ENCODE measurements at places on chromosomes 4 and X.

DNA sequence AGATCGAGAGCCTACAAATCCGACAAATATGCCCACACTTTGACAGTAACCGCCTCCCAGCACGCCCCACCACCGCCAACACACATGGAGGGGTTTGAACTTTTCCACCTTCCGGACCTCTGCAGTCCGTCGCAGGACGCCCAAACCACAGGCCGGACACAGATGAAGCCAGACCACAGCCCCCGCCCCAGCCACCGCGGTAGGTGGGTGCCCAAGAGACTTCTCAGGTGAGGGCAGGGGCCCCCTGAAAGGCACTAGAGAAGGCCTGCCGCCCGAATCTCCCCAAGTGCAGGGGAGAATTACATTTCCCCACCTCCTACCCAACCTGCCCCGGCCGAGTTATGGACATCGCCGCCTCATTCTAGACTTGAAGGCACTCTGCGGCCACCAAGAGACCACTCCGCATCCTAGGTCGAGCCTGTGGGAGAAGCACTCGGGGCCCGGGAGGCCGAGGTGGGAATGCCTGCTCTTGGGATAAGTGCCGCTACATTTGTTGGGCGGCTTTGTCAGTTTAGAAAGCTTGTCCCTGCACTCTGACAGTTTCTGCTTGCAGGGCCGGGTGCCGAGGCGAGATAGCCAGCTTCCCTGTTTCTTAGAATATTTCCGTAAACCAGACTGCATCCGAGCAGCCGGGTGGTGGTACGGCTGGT, 21.5 kb downstream of the HAND2 start:
- DNase-seq = no peak

- DNase-seq = no peak
These were observed 61.8 kb downstream of the ZNF732 start for GRCh38 chr4:243426-243825.

DNA sequence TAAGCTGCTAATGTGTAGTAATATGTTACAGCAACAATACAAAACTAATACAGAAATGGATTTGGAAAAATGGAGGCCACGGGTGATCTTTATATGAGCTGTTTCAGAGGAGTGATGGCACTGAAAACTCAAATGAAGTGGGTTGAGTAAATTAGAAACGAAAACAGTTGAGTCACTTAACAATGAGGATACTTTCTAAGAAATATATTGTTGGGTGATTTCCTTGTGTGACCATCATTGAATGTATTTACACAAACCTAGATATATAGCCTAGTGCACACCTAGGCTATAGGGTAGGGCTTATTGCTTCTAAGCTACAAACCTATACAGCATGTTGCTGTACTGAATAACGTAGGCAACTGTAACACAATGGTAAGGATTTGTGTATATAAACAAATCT, 30.5 kb upstream of the DHX15 start:
- no peak for DNase-seq

GRCh38 chr4:175456131-175456530, 355.9 kb downstream of the GPM6A start:
- no peak for DNase-seq

DNA sequence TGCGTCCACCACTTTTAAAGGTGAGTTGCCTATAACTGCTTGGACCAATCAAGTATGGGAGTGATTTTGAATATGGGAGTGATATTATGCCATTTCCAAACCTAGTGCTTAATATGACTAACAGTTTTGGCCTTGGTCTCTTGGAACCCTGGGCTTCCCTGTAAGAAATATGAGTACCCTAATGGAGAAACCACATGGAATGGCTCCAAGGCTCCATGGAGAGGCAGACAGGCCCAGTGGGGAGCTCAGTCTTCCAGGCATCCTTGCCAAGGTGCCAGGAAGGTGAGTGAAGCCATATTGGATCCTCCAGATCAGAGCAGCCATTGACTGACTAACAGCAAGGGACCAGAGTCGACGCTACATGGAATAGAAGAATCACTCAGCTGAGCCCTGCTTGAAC, 53.2 kb downstream of the MAML3 start:
- no peak for DNase-seq

DNA sequence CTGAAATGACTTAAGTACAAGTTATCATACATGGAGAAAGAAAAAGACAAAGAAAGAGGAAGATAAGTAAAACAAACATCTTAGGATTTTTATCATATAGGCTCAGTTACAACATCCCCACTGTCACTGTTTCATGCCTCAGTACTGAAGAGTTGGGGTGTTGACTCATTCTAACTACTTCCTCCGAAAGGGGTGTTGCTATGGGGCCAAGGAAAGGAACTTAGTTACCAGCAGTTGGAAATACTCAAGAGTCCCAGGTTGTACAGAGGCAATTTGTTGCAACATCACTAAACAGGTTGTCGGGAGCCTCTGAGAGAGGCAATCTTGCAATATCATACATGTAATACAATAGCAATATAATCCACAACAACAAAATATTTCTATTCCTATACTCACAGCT, 1264.7 kb downstream of the PCDH7 start:
- DNase-seq = no peak

DNA sequence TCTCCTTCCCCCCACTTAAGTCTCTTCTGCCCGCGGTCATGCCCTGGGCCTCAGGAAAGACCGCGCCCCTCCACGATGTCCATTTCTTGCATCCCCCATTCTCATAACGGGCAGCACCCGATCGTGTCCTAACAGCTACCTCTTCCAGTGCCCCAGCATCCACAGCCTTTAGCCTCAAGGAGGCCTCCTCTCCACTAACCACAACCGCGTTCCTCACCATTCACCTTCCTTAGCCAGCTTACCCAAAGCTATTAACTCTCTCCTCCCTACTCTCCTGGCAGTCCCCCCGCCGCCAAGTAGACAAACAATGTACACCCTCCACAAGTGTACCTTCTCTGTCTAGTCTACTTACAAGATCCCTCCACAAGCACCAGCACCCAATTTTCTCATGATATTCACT, 58.6 kb upstream of the PAGE5 start:
- no peak for DNase-seq

- no peak for DNase-seq
These were observed 92.6 kb downstream of the CCSER1 start for GRCh38 chr4:90219822-90220221.

DNA sequence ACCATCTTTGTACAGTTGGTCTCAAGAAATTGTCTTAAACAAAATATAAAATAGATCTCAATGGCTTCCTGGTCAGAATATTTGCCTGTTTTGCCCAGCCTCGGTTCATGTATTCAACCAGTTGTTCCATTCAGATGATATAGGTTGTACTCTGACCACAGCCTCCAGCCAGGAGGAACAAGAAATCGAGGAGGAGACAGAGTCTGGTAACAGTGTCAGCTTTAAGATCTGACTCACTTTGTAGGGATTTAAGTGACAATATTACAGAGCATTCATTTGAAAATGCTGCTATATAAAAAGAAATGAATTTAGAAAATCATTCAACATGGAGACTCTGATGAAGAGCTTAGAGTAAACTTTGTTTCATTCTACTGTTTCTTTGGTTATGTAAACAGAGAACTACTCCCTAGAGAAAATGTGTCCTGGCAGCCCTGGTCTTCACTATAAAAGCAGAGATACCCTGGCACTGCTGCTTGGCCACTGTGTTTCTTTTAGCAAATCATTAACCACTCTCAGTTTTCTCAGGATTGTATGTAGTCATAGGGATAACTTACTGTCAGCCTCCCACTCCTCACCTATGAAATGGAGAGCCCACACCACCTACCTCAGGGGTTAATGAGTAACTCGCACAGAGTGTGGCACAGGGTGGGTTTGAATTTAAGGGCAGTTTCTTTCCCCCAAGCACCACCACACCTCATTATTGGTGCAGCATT, 53.5 kb downstream of the PAGE2 start:
- DNase-seq = no peak

GRCh38 chr4:147714575-147715401, 17.1 kb upstream of the ARHGAP10 start:
- DNase-seq = peak; percentile 79

GRCh38 chr4:1266881-1267763, 18.2 kb upstream of the CTBP1 start:
- DNase-seq = no peak

DNA sequence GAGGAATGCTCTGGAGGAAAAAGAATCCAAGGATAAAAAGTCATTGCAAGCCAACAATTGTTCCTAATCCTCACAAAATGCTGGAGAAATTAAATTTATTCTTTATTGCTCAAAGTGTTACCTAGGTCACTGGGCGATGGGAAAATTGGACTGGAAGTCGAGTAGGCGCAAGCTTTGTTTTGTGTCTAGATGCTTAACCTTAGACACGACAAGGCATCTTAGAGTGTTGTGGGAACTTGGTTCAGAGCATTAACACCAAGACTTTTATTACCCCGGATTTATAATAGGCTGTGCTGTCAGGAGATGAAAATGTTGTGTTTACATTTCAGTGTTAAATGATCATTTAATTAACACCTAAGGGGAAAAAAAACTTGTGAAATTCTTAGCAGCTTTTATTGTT, 25.1 kb downstream of the SLIT2 start:
- no peak for DNase-seq

- no peak for DNase-seq
These were observed 9.1 kb downstream of the LNX1 start for GRCh38 chr4:53582194-53582593.

DNA sequence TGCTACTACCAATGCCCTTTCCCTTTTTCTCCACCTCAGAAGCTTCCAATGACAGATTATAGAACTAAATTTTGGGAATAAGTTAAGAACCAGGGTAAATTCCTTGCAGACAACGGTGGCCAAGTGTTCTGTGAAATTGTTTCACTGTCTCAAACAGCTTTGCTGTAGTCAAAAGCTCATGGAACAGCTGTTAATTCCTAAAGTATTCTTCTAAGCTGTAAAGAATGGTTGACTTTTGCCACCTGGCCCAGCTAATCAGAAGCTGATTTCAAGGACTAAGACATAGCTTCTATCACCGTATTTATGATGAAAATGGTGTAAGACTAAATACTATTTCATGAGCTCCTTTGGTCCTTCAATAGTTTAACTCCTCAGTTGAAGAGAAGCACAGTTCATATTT, 297.5 kb downstream of the IL1RAPL2 start:
- no peak for DNase-seq

- DNase-seq = no peak
These were observed 314.7 kb upstream of the ATOH1 start for GRCh38 chr4:93513851-93514250.

- no peak for DNase-seq
These were observed 135.0 kb downstream of the REELD1 start for GRCh38 chr4:146349306-146349705.

DNA sequence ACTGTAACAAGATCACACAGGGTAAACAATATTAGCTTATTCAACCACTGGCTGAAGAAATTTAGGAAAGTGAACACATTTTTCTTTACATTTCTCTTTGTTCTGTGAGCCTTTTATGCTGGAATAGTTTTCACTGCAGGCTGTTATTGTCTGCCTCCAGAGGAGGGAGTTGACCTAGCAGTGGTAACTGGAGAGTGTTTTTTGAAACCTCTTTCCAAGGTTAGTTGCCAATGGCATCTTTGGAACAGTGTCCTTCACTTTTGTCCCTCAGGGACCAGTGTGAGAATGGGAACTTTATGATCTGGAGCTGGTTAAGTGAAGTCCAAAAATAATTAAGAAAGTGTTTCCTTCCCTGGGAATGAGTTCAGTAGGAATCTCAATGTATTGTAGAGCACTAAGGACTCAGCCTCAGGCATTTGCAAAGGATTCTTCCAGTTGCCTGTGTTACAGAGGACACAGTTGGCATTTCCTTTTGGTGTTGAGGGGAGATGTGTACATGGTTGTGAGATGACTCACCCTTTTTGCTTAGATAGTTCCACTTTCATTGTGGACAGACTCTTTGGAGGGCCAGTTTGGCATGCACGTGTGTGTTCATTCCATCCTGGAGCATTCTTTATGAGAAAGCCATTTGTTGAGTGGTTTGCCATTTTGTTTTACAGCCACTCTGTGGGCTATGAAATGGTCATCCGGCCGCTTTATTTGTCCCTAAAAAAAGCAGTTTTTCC, 61.3 kb downstream of the AR start:
- peak; percentile 62 for DNase-seq

GRCh38 chr4:88820698-88821415, 123.2 kb upstream of the NAP1L5 start:
- DNase-seq = no peak

GRCh38 chrX:39261446-39262147, 460.3 kb downstream of the MID1IP1 start:
- peak; percentile 38 for DNase-seq

- no peak for DNase-seq
These were observed 36.7 kb upstream of the TLR3 start for GRCh38 chr4:186032259-186032658.

GRCh38 chr4:146029939-146030710, 91.5 kb upstream of the ZNF827 start:
- DNase-seq = no peak

- DNase-seq = no peak
These were observed 131.0 kb upstream of the KLF3 start for GRCh38 chr4:38532908-38533499.

- DNase-seq = peak; percentile 80
These were observed 165.6 kb upstream of the S100G start for GRCh38 chrX:16484338-16484737.

GRCh38 chrX:110211340-110211739, 106.5 kb downstream of the AMMECR1 start:
- no peak for DNase-seq

DNA sequence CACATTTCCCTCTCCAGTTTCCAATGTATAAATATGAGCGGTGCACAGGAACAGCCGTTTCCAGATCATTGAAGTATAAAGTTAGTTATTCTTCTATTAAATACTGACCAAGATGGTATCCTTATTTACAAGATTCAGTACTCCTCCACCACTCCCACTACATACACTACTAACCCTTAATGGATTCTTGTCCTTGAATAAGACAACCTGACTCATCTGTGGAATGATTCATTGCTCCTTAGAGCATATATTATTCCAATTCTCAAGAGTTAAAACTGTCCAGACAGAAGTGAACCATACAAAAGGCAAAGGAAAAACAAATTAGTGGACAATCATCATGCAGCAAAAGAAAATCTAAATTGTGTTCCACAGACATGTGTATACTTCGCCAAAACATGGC, 373.3 kb downstream of the IDS start:
- DNase-seq = no peak

DNA sequence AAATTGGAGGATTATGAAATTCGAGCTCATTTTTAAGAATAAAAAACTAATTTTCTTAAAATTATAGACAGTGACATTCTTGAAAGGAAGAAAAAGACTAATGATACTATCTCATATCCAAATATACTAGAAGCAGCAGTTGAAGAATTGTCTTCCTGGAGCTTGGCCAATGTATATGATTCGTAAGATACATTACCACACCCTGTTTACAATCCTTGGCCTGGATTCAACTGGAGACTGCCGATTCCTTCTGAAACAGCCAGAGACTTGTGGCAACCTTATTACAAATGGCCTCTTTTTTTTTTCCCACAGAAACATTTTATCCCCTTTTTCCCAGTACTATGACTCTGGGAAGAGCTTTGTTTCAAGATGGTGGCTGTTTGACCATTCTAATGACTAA, 571.2 kb upstream of the FAT1 start:
- no peak for DNase-seq

- DNase-seq = no peak
These were observed 660 bp downstream of the WWC2 start for GRCh38 chr4:183099537-183100297.
